ENCODE measurements at places on chromosomes 7 and 10. TPM values are rescaled to one million over a fixed set of nuclear protein-coding genes. Genes with fewer than 3 reads are reported as not detected.

Gene MMD2
- total RNA-seq: not detected

- H3K4me3 ChIP-seq: no peak overlapping the region
- H3K36me3 ChIP-seq: no peaks in the 10 kb centered on the region
- H3K4me1 ChIP-seq: peaks cover 6% of the 10 kb centered on the region
- no peaks in the 10 kb centered on the region for H3K27me3 ChIP-seq
- H3K27ac ChIP-seq: no peak overlapping the region
These were observed 43.8 kb upstream of the CSTF2T start for GRCh38 chr10:51743146-51743545.

Gene CTAGE4
- total RNA-seq: not detected

Gene NDUFB8
- total RNA-seq: 124 TPM

GRCh38 chr7:65239707-65240352 is 133.8 kb upstream of the ZNF92 start:
- H3K4me1 ChIP-seq: peaks cover 6% of the 10 kb centered on the region
- H3K36me3 ChIP-seq: no peaks in the 10 kb centered on the region
- no peak for DNase-seq

Gene ADAM8
- 2.3 TPM for total RNA-seq

DNA sequence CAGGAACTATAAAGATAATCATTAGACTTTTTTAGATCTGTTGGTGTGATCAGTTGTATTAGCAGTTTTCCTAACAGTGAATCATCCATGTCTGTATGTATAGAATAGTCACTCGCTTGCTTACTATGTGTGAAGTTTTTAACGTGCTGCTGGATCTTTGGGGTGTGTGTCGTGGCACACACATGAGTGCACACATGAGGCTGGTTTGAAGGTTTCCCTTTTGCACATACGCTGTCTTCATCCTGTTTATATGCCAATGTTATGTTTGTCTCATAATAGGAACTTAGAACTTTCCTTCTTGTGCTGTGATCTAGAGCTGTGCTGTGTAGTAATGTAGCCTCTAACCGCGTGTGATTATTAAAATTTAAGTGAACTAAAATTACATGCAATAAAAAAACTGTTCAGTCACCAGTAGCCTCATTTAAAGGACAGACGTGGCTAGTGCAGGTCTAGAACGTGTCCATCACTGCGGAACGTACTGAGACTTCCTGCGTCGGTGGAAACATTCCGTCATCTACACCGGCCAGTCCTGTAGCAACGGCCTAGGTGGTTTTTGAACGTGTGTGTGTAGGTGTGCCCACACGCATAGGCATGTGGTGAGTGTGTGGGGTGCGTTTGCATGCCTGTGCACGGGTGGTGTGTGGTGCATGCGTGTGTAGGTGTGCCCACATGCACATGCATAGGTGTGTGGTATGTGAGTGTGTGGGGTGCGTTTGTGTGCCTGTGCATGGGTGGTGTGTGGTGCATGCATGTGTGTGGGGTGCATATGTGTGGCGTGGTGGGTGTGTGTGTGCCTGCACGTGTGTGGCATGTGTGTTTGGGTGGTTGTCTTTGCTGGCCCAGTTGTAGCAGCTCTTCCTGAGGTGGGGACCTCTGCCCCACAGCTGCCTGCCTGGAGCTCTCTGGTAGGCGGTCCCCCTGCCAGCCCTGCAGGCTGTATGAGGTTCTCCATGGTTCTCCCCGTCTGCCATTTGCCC is 56.6 kb downstream of the INPP5A start:
- H3K4me3 ChIP-seq: no peak overlapping the region
- DNase-seq: no peak
- peaks cover 85% of the 10 kb centered on the region for H3K4me1 ChIP-seq
- H3K27me3 ChIP-seq: no peaks in the 10 kb centered on the region
- peak overlapping the region; percentile 78 for H3K27ac ChIP-seq

DNA sequence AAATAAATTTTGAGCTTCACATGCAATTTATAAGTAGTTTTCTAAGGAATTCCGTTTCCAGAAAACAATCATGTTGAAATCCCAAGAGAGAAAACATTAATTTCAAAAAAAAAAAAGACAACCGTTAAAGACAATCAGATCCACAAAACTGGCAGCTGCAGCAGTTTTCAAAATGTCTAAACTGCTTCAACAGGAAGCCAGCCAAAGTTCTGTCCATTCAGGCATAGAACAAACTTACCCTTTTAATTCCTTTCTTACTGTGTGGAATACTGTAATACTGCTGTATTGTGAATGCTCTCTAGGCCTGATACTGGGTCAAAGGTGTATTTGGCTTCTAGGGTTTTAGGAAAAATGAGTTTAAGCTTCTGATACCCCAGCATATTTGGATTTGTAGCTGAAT is 31.6 kb downstream of the HOXA1 start:
- H3K4me3 ChIP-seq: no peak overlapping the region
- H3K27me3 ChIP-seq: peaks cover 31% of the 10 kb centered on the region
- peaks cover 4% of the 10 kb centered on the region for H3K4me1 ChIP-seq
- no peaks in the 10 kb centered on the region for H3K36me3 ChIP-seq

DNA sequence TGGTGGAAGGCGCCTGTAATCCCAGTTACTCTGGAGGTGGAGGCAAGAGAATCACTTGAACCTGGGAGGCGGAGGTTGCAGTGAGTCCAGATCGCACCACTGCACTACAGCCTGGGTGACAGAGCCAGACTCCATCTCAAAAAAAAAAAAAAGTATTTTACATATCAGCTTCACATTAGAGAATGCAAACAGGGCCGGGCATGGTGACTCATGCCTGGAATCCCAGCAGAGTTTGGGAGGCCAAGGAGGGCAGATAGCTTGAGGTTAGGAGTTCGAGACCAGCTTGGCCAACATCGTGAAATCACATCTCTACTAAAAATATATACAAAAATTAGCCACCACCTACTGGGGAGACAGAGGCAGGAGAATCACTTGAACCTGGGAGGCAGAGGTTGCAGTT is 31.6 kb downstream of the USP54 start:
- no peaks in the 10 kb centered on the region for H3K27me3 ChIP-seq
- H3K36me3 ChIP-seq: no peaks in the 10 kb centered on the region
- no peak overlapping the region for H3K4me3 ChIP-seq
- H3K4me1 ChIP-seq: peaks cover 5% of the 10 kb centered on the region
- H3K27ac ChIP-seq: no peak overlapping the region
- DNase-seq: no peak

- H3K36me3 ChIP-seq: no peaks in the 10 kb centered on the region
- H3K27me3 ChIP-seq: no peaks in the 10 kb centered on the region
- H3K4me1 ChIP-seq: no peaks in the 10 kb centered on the region
- no peak overlapping the region for H3K4me3 ChIP-seq
- DNase-seq: no peak
These were observed 1247.8 kb upstream of the SORCS1 start for GRCh38 chr10:108412323-108412722.

- no peak for DNase-seq
- H3K36me3 ChIP-seq: peaks cover 2% of the 10 kb centered on the region
- peaks cover 2% of the 10 kb centered on the region for H3K27me3 ChIP-seq
- no peak overlapping the region for H3K4me3 ChIP-seq
- no peak overlapping the region for H3K27ac ChIP-seq
- H3K4me1 ChIP-seq: peaks cover 11% of the 10 kb centered on the region
These were observed 306.3 kb downstream of the C7orf25 start for GRCh38 chr7:42605406-42606192.

DNA sequence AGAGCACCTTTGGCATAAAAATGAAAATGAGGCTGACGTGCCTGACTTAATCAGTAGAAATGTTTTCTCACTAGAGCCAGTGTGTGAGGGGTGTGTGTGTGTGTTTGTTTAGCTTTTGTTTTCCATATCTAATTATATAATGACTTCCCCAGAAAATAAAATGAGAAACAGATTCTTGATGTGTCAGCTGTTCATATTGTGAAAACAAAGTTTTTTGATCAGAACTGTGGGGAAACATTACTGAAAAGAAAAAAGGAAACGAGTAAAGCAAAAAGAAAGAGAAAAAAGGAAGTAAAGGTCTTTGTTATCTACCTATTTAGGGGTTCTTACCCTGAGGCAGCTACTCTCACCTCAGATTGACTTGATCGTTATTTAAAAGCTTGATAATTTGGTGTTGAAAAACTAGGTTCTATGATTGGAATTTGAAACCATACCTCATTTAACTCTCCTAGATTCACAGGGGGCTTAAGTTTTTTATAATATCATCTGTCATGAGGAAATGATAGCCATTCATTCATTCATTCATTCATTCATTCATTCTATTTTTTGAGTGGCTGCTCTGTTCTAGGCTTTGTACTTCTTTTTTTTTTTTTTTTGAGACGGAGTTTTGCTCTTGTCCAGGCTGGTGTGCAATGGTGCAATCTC is 58.0 kb downstream of the CREM start:
- peaks cover 1% of the 10 kb centered on the region for H3K36me3 ChIP-seq
- no peaks in the 10 kb centered on the region for H3K27me3 ChIP-seq
- no peak for DNase-seq
- no peak overlapping the region for H3K27ac ChIP-seq
- H3K4me3 ChIP-seq: no peak overlapping the region
- no peaks in the 10 kb centered on the region for H3K4me1 ChIP-seq

Gene PI4K2A
- 20.1 TPM for total RNA-seq

- no peak overlapping the region for H3K27ac ChIP-seq
- DNase-seq: no peak
- peaks cover 5% of the 10 kb centered on the region for H3K4me1 ChIP-seq
These were observed 58.2 kb upstream of the SLC25A13 start for GRCh38 chr7:96380111-96380512.

Gene STYXL1
- total RNA-seq: 23.5 TPM

Gene HOGA1
- not detected for total RNA-seq

GRCh38 chr10:101132636-101133473 is 1.8 kb downstream of the TLX1 start:
- H3K36me3 ChIP-seq: peaks cover 2% of the 10 kb centered on the region
- no peak overlapping the region for H3K4me3 ChIP-seq

DNA sequence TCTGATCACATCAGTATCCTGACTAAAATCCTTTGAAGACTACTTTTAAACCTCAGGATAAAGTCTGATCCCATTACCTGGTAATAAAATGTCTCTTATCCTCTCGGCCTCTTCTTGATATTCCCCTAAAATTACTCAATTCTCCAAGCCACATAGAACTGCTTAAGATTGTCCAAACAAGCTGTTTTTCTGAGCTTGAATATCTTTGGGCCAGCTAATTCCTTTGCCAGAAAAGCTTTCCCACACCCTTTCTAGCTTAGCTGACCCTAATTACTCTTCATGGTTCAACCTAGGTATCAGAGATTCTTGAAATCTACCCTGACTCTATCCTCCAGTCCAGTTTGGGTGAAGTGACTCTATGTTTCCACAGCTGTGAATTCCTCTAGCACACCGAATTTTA is 328.6 kb downstream of the CRPPA start:
- no peak overlapping the region for H3K4me3 ChIP-seq
- H3K27me3 ChIP-seq: no peaks in the 10 kb centered on the region
- H3K27ac ChIP-seq: no peak overlapping the region
- no peak for DNase-seq
- peaks cover 20% of the 10 kb centered on the region for H3K4me1 ChIP-seq
- H3K36me3 ChIP-seq: no peaks in the 10 kb centered on the region

DNA sequence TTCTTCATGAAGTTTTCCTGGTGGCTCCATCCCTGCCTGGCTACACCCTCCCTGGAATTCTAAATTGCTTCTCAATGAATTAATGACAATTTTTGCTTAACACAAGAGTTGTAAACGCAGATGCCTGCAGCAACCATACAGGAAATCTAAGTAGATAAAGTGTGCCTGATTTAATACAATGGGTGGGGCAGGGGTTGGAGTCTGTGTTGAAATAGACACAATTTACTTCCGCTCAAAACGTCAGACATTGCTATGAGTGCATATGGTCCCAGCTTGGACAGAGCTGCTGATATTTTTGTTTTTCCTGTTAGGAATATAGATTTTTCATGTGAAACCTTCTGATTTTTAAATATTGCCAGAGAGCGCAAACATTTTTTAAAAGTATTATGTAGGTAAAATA is 1235.0 kb upstream of the SORCS1 start:
- H3K4me1 ChIP-seq: no peaks in the 10 kb centered on the region
- no peak overlapping the region for H3K4me3 ChIP-seq
- peaks cover 2% of the 10 kb centered on the region for H3K27me3 ChIP-seq
- no peak for DNase-seq
- no peak overlapping the region for H3K27ac ChIP-seq

- no peak overlapping the region for H3K27ac ChIP-seq
- H3K4me1 ChIP-seq: no peaks in the 10 kb centered on the region
- peaks cover 5% of the 10 kb centered on the region for H3K36me3 ChIP-seq
- no peak for DNase-seq
- H3K27me3 ChIP-seq: peaks cover 16% of the 10 kb centered on the region
These were observed 29.4 kb downstream of the C10orf105 start for GRCh38 chr10:71690094-71690720.

DNA sequence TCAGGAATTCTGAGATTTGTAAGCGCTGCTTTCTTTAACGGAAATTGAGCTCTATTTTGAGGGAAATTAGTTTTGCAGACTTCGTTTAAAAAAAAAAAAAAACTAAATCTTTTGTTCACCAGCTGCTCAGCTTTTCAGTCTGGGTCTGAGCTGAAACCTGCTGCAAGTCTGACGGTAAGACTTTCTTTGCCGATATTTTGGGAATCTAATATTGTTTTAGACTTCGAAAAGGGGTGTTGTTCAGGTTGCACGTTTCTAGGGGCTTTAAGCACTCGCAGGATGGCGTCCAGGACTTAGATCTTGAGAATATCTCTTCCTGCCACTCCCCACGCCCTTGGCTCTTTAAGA is 1.8 kb upstream of the MEOX2 start:
- no peaks in the 10 kb centered on the region for H3K36me3 ChIP-seq
- peaks cover 11% of the 10 kb centered on the region for H3K27me3 ChIP-seq
- H3K4me3 ChIP-seq: peak overlapping the region; percentile 85
- H3K27ac ChIP-seq: peak overlapping the region; percentile 45

GRCh38 chr10:106158241-106158640 is 1006.3 kb downstream of the SORCS1 start:
- H3K4me1 ChIP-seq: no peaks in the 10 kb centered on the region
- H3K27me3 ChIP-seq: no peaks in the 10 kb centered on the region
- no peaks in the 10 kb centered on the region for H3K36me3 ChIP-seq
- DNase-seq: no peak
- no peak overlapping the region for H3K4me3 ChIP-seq

GRCh38 chr7:64045301-64046040 is at the start of gene ZNF727:
Gene ZNF727, plus strand, starts transcription at chr7:64045434. Its CDS starts 188 bp downstream, at chr7:64045622.
- H3K4me1 ChIP-seq: no peaks in the 10 kb centered on the region
- H3K27ac ChIP-seq: no peak within 1 kb of the TSS
- H3K36me3 ChIP-seq: peaks cover 3% of the 10 kb centered on the region
- no peak for DNase-seq
- no peak within 1 kb of the TSS for H3K4me3 ChIP-seq
- H3K27me3 ChIP-seq: no peaks in the 10 kb centered on the region

Gene NUDT1
- 9.5 TPM for total RNA-seq

Gene PON3
- not detected for total RNA-seq

Gene ATRNL1
- total RNA-seq: 66.0 TPM

DNA sequence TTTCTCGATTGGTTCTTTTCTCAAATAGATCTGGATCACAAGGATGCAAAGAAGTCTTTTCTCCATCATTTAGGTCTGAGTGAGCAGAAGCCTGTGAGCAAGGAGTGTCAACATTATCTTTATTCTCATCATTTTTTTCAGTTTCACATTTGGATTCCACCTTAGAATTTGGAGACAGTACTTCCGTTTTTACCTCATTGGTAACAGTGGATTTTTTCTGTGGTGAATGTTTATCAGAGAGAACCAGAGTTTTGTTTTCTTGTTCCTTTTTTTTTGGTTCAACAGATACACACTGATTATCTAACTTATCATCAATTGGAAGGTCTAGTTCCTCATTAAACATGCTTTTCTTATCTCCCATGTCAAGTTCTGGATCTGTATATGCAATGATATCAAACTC is 151.3 kb downstream of the GALNT11 start:
- DNase-seq: no peak
- peaks cover 42% of the 10 kb centered on the region for H3K36me3 ChIP-seq
- H3K27ac ChIP-seq: no peak overlapping the region
- no peak overlapping the region for H3K4me3 ChIP-seq
- no peaks in the 10 kb centered on the region for H3K4me1 ChIP-seq

Gene LRRN3
- total RNA-seq: 1.3 TPM

GRCh38 chr7:15669443-15670090 is 16.9 kb downstream of the MEOX2 start:
- H3K4me1 ChIP-seq: peaks cover 17% of the 10 kb centered on the region
- peak overlapping the region; percentile 8 for H3K27ac ChIP-seq
- no peak for DNase-seq
- no peak overlapping the region for H3K4me3 ChIP-seq
- peaks cover 3% of the 10 kb centered on the region for H3K36me3 ChIP-seq
